Effector CD4-positive, alpha-beta T cell (primary cell): ENCODE measurements at places on chromosomes 12 and 14.

DNA sequence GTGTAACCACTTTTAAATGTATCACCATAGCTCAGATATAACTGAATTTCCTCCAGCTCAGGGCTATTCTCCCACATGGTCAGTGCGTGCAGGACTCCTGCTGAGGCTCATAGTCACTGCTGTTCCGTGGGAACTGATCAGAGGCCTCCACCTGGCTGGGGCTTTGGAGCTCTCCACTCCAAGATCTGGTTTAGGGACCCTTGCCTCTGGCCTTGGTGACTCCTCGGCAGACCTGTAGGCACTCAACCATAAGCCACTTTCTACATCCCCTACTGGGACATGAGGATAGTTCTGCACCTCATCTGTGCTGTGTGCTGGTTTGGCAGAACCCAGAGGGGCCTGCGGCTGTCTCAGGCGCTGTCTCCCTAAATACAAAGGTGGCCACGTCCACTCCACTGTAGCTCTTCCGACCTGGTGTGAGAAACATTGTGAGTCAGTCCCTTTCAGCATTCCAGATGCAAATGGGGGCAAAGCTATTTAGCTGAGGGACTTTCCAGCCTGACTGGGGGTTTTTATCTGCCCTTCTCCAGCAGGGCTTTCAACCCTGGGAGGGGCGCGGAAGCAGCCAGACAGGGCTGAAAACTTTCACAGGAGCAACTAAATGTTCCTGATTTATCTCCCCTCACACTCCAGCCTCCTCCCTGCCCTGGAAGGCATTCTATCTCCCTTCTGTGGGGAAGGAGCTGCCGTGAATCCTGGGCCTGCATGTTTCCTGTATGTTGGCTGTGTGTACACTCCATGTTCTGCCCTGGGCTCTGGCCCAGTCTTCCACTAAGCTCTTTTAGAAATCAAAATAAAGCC lies 218.3 kb upstream of the DAAM1 start:
- no peak for DNase-seq

DNA sequence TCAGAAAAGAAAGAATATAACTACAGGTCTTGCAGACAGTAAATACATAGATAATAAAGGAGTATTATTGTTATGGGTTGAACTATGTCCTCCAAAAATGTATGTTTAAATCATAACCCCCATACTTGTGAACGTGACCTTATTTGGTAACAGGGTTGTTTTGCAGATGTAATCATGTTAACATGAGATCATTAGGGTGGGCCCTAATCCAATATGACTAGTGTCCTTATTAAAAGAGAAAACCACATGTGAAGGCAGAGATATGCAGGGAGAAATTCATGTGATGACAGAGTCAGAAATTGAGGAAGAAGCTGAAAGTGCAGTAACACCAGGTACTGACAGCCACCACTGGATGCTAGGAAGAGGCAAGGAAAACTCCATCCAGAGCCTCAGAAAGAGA lies 29.0 kb downstream of the MAGOHB start:
- DNase-seq, result no peak

DNA sequence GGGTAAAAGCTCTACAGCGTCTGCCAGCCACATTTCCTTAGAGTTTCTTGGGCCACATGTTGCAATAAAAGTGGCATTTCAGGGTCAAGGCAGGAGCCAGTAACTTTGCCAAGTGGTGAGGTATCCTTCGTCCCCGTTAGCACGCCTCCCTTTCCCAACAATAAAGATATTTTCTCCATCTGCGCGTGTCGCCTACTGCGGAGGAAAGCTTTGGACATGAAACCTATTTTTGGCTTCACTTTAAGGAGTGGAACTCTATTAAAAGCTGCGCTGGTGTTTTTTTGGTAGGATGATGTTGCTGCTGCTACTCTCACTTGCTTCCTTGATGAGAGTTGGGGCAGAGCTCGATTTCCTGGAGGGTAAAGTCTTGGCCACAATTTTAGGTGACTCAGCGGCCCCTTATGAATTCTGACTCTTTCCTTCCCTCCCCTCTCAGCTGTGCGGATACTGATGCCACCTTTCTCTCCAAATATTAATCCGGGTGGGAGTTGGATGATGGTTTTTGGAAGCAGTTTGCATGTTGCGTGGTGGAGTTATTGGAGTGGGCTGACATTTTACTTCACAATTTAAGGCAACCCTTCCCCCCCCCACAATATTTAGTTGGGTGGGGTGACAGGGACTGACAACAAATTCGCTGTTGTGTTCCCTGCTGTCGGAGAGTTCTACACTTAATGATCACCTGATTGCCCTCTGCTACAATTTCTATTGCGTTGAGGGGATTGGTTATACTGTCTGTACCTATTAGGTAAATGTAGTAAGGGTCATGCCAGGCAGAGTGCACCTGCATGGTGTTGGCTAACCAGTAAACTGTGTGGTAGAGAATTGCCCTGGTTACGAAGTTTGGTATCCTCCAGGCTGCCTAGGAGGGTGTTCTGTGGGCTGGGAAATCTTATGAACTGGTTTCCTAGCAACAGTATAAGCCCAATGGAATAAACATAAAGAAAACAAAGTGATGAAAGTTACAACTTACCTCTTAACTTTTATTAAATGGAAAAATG lies 1.1 kb downstream of the CCDC91 start:
- DNase-seq, result peak; percentile 23

DNA sequence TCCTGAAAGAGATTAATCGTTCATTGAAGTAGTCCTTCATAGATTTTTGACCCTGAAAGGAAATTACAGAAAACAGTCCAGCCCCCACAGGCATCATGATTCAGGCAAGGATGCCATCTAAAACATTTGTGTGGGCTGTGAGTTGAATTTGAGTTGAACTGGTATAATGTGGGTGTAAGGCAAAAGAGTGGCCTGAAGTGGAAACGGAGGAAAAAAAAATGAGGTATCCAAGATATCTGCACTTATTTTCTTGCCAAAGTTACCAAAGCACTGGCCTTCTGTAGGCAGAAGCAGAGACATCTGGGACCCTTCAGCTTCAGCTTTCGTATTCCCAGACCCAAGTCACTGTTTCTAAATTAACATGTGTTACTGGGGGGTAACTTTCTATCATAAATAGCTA lies 105.1 kb upstream of the DIO2 start:
- DNase-seq, result no peak

DNA sequence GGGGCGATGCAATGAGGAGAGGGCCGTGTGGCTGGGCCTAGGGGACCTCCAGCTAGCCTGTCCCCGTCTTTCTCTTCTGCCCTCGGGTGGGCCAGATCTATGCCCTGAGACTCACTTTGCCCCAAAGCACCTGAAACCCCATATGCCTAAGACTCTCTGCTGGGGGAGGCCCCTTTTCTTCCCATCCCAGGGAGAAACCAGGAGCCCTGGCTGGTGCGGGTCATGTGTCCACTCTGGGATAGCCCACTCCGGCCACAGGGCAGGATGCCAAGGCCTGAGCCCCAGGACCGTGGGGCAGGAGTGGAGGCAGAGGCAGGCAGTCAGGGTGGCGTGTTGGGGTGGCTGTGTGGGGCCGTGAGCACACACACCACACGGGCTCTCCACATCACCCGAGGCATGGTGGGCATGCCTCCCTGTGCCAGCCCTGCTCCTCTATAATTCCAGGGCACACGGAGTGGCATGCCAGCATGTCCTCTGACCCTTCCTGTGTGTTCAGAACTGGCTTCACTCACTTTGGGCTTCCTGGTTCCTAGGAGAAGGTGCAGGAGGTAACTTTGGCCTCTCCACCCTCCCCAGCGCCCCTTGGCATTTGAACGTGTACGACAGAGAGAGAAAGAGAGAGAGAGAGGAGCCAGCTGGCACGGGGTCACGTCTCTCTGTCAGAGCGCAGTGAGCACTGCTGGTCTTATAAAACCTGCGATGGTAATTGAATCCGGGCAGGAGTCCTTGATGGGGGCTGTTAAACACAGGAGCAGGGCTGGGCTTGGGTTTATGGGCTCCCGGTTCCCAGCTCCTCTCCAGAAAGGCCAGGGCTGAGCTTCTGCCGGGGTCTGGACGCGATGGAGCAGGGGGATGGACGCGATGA lies 144.2 kb downstream of the KIF26A start:
- DNase-seq, result no peak

GRCh38 chr14:56117765-56118610 lies at the start of gene PELI2:
Gene PELI2 (plus strand): TSS chr14:56118411. CDS start chr14:56118661, 250 bp downstream.
- peak; percentile 81 for DNase-seq

DNA sequence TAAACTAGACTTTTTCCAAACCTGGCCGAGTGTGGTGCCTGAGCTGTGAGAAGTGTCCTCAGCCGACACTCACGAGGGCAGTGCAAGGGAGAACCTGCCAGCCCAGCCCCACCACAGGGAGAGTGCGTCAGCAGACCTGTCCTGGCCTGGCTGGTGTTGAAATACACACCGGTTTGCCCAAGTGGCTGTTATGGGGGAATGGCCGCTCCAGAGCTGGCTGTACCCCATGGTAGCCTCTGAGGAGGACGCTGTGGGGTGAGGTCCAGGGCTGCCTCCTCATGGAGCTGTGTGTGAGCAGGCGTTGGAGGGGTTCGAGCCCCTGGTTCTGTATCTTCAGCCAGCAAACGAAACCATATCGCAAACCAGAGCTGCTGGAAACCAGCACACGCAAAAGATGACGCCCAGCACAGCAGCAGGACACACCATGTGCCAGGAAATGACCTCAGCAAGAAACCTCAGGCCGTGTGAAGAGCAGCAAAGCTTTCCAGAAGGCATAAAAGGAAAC lies 9.4 kb downstream of the ANKRD9 start:
- DNase-seq, result no peak

- DNase-seq, result no peak
Observed at GRCh38 chr14:96246539-96246847, 9.5 kb upstream of the BDKRB1 start.

DNA sequence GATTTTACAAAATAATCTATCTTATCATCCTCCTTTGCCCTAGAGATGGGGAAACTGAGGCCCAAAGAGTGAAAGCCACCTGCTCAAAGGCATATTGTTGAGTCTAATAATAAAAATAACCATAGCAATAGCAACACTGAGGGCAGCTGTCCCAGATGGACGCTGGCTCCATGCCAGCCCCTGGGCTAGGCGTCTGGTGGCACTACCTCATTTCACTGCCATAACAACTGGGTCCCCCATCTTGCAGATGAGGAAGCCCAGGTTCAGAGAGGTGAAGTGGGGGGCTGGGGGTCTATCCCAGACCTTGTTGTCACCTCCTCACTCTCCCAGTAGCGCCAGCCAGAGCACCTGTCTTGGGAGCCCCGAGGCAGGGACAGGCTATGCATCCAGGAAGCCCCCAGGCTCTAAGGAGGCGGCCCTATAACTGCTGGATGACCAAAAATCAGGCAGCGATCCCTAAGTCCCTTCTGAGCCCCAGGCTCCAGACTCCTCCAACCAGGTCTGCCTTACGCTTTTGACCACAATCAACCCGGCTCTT lies 12.8 kb downstream of the BDKRB2 start:
- no peak for DNase-seq

DNA sequence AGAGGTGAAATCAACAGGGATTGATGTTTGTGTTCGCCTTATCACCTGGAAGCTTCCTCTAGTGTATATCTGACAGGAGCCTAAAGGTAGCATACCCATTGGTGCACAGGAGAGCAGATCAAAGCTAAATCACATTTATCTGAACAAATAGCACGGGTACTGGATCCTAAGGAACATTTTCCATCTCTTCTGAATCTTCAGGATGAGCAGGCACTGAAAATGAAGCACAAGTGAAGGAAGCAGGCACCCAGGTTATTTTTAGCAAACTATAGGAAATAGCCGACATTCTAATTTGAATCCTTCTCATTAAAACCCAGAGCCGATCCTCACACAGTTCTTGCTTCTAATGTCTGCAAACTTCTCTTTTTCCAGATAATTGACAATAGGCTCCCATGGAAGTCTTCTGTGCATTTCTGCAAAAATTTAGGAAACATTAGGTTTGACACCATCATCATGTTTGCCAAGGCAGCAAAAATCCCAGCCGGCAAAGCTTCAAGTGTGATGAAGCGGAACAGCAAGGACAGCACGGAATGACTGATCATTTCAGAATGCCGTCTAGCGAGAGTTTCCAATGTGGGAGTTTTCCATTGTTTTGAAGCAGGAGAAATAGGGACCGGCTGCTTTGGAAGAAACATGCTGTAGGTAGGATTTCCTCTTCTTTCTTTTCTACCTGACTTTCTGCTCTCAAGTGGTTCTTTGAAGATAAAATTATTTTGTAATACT lies 24.3 kb upstream of the RGS6 start:
- no peak for DNase-seq

DNA sequence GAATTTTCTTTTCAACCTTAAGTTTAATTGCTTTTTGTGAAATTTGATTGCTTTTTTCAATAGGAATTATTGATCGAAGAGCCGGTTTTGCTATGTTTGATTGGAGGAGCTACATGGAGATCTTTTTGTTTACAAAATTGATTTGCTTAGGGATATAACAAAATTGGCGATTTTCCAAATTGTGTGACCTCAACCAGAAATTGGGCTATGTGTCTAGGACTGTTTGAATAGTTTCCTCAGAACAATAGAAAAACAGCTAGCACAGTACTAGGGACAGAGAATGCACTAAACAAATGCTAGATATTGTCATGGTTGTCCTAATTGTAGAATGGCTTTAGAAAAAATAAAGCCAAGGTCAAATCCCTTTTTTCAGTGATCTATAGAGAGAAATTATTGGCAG lies 2.4 kb downstream of the SLC17A8 start:
- no peak for DNase-seq

DNA sequence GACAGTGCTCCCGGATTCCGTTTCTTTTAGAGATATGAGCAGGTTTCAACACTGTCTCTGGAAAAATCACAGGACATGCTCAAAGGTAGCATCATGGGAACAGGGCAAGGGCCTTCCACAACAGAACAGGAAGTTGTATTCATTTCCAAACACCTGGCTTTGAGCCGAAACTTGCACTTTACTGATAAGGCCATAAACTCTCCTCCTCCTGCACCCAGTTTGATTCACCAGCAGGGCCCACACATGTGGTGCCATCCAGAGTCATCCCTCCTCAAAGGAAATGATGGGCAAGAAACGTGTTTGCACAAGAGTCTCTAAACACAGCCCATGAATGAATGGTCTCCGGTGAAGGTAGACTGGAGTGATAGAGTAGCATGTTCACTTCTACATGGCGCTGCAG lies 268.4 kb upstream of the FKBP4 start:
- no peak for DNase-seq

DNA sequence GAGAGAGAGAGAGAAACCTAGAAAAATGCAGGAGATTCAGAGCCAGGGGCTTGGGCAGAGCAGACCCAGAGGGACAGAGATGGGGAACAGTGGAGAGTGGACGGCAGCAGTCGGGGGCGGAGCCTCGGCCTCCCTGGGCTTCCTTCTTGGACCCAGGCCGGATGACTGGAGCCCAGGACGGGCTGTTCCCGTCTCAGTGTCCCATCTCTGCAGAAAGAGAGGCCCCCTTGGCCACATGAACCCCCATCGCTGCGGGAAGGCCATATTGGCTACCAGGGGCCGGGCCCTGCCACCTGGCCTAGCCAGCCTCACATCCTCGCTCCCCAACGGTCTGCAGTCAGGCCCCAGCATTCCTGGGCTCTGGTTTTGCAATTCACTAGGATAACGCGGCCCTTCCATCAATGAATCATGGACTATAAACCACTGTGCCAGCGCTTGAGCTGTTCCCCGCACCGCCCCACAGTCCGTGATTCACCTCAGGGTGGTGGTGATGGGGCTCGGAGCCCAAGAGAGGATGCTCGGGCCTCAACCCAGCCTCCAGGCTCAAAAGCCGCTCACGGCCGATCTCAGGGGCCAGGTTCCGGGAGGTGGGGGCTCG lies 116.5 kb downstream of the RFLNA start:
- no peak for DNase-seq

GRCh38 chr14:82046512-82047226 lies 513.0 kb upstream of the SEL1L start:
- DNase-seq, result no peak

GRCh38 chr14:26319139-26319864 lies 278.5 kb downstream of the NOVA1 start:
- no peak for DNase-seq

GRCh38 chr12:63862969-63863230 lies 18.4 kb downstream of the SRGAP1 start:
- DNase-seq, result no peak

- DNase-seq, result no peak
Observed at GRCh38 chr14:104147346-104148125, 9.1 kb downstream of the KIF26A start.
